ENCODE measurements at places on chromosomes 12 and 14. TPM values are rescaled to one million over a fixed set of nuclear protein-coding genes. Genes with fewer than 3 reads are reported as not detected.

Gene C14orf180
- total RNA-seq, result not detected

Gene GPR68
- total RNA-seq, result 0.34 TPM

Gene DIO3
- not detected for total RNA-seq

Gene CACNA2D4
- total RNA-seq, result 0.60 TPM

Gene CRY1
- 14.3 TPM for total RNA-seq

Gene PRICKLE1
- total RNA-seq, result 7.6 TPM

Gene REP15
- total RNA-seq, result 15.4 TPM

Gene TAC3
- not detected for total RNA-seq

Gene PLEKHG7
- total RNA-seq, result not detected

Gene FGF23
- not detected for total RNA-seq

Gene RASSF8
- total RNA-seq, result 39.3 TPM

Data from dermis lymphatic vessel endothelial cell (primary cell).